COLO829 (cell line): ENCODE measurements at places on chromosomes 1 and 21.

- DNase-seq, result no peak
These were observed 4.4 kb upstream of the AADACL3 start for GRCh38 chr1:12711536-12711935.

DNA sequence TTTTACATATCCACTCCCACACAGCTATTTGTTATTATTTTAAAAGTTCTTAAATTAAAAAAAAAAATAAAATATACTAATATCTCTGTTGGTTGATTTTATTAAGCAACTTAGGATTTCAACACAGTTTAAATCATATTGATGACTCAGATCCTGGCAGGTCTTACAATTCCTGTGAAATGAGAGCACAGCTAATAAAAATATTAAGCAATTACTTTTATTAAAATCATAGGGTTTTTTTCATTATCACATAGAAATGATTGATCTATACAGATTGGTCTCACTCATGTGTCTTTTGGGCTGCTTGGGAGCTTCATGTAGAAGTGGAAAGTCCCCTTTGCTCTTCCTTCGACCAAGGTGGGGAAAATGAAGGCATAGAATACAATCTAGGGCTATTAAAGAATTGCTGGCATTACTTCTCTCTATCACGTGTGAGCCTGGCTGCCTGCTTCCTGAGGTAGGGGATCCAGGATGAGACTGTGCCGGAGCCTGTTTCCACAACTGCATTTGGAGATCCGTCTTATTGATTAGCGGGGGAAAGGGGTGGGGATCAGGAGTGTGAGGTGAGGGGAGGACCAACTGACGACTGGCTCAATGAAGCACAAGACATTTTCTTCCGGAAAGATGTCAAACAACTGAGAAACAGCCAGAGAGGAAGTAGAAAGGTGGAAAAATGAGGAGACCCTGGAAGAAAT lies 858.0 kb downstream of the USP25 start:
- DNase-seq, result no peak

DNA sequence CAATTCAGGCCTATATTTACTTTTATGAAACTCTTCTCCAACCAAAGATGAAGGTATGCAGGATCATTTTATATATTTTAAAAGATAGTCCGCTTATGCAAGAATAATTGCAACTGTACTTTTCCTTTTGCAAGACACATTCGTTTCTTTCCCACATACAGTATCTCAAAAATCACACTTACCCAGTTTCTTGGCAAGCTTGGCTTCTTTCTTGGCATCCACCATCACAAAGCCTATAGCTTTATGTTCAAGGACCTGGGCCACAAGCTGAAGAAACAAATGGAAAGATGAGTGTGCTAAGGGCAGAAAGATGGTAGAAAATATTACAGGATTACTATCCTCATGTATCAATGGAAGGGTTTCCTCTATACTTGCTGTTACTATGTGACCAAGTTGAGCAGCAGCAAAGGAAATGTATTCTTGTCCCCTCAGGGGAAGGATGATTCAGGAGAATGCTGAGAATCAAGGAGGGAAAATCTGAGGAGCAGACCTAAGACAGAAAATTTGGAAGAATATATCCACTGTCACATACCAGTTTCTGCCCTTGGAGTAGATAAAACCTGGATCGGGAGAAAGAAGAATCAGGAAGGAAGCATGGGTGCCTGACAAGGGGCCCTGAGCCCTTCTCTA lies 23.8 kb downstream of the CASQ2 start:
- no peak for DNase-seq

- DNase-seq, result no peak
These were observed 63.9 kb downstream of the TRIM11 start for GRCh38 chr1:228342627-228343190.

- DNase-seq, result no peak
These were observed 12.8 kb upstream of the SKI start for GRCh38 chr1:2215329-2215728.

DNA sequence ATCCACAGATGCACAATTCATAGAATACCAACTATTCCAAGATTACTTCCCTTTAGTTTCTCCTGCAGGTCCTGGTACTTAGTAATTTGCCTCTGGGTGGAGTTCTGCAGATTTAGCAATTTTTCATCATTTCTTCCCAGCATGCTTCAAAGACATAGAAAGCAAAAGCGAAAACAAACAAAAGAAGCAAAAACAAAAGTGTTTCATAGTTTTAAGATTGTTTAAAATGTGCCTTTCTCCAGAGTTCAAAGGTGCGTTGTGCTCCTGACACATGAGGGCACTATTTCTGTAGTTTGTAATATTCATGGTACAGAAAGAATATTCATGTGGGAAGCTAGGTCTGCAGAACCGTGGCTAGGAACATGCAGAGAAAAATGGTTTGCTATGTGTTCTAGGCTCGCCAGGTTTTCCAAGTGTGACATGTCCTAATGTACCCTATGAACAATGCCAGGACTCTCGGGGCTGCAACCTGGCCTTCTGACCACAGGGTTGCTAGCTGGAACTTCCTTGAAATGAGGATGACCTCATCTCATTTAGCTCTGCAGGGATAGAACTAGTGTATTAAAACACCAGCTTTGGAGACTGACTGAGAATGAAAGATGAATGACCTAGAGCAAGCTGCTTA lies 30.0 kb upstream of the RCSD1 start:
- DNase-seq, result peak; percentile 37

DNA sequence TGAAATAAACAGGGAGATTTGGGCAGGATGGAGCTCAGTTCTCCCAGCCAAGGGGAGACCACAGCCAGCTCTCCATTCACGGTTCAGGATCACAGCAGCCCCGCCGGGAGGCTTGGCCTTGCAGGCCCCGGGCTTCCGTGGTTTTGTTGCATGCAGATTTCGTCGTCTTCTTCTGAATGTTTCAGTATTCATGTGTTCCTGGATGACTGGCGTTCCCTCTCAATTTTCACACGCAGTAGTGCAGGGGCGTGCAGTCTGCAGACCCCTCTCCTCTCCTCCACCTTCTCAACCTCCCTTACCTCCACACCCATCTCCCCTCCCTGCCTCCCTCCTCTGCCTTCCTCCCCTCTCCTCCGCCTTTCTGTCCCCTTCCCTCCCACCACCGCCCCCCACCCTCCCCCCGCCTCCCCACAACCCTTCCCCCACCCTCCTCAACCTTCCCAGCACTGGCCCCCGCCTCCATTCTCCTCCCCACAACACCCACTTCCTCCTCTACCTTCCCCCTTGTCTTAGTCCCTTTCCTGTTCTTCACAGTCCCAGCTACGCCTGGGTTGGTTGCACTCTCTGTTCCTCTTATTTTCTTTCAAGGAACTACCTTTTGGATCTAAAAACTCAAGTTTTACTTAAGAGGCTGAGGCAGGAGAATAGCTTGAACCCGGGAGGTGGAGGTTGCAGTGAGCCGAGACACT lies 8.4 kb upstream of the SLC19A1 start:
- no peak for DNase-seq

DNA sequence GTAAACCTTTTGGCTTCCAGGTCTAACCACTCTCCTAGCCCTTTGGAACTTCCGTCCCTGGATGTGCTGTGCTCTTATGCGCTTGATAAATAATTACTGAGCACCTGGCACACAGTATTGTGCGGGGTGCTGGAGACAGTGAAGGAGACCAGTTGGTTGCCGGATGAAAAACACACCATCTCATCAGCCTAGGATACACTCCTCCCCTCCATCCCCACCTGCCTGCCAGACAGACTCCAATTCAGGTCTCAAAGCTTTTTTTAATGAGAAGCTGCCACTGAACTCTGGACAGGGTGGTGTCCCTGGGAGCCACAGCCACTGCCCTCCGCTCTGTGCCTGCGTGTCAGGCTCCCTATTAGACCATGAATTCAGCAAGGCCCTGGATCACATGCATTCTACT lies 9.2 kb downstream of the GNB1 start:
- no peak for DNase-seq

- DNase-seq, result no peak
These were observed 6.0 kb upstream of the SIM2 start for GRCh38 chr21:36692835-36693488.

DNA sequence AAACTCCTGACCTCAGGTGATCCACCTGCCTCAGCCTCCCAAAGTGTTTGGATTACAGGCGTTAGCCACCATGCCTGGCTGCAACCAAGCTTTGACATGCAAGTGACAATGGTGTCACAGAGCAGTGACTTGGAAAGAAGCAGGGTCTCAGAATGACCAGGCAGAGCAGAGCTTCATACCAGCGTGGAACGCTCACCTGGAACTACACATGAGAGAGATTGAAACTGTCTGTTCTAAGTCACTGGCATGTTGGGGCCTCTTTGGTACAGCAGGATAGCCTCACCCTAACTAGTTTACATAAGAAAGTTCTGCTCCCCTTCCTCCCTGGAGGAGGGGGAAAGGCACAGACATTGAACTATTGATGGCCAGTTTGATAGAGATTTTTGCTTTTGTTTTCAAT lies 47.5 kb upstream of the ITPKB start:
- DNase-seq, result no peak

- no peak for DNase-seq
These were observed 6.2 kb downstream of the MEF2D start for GRCh38 chr1:156494309-156494895.

DNA sequence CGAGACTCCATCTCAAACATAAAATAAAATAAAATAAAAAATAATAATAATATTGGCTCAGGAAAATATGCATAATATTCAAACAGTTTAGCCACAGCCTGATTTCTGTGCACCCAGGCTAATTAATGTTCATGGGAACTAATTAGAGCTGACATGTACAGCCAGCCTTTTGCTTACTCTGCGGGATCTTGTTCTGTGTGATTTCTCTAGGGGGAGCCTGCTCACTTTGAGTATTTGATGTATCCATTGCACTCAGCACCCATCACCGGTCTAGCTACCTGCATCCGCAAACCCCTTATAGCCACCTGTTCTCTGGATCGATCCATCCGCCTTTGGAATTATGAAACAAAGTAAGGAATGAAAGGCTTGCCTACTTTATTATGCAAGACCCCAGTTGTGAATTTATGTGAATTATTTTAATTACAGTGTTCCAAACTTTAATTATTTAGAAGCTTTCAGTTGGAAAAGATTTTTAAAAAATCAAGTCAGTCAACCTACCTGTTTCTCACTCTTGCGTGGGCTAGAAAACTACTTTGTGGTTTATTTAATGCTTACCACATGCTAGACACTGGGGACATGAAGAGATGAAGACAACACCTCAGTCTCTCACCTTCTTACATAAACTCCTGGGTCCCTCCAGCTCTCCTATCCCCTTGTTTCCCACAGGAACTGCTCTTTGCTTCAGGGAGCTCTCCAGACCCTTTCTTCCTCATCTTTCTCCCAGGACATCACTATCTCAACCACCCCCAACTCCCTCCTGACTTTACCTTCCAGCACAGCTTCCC lies 25.4 kb downstream of the CFAP57 start:
- no peak for DNase-seq

GRCh38 chr1:221794079-221794670 lies 52.3 kb upstream of the DUSP10 start:
- DNase-seq, result no peak

DNA sequence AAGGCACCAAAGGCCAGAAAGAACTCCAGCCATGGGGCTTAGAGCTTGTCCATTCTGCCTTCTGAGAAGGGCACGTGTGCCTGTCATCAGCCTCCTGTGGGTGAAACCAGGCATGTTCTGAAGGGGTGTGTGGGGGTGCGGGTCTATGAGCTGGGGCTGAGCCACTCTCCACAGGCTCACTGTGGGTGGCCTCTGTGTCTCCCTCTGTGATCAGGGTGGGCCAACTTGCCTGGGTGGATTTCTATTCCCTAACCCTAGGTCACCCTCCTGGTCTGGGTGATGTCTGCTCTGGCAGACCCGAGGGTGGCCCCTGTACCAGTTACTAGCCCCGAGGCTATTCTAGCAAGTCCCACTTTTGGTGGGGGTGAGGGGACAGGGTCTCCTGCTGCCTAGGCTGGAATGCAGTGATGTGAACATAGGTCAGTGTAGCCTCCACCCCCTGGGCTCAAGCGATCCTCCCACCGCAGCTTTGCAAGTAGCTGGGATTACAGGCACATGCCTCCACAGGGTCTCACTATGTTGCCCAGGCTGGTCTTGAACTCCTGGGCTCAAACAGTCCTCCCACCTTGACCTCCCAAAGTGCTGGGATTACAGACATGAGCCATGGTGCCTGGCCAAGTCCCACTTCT lies 94.4 kb downstream of the TRIM11 start:
- DNase-seq, result no peak

DNA sequence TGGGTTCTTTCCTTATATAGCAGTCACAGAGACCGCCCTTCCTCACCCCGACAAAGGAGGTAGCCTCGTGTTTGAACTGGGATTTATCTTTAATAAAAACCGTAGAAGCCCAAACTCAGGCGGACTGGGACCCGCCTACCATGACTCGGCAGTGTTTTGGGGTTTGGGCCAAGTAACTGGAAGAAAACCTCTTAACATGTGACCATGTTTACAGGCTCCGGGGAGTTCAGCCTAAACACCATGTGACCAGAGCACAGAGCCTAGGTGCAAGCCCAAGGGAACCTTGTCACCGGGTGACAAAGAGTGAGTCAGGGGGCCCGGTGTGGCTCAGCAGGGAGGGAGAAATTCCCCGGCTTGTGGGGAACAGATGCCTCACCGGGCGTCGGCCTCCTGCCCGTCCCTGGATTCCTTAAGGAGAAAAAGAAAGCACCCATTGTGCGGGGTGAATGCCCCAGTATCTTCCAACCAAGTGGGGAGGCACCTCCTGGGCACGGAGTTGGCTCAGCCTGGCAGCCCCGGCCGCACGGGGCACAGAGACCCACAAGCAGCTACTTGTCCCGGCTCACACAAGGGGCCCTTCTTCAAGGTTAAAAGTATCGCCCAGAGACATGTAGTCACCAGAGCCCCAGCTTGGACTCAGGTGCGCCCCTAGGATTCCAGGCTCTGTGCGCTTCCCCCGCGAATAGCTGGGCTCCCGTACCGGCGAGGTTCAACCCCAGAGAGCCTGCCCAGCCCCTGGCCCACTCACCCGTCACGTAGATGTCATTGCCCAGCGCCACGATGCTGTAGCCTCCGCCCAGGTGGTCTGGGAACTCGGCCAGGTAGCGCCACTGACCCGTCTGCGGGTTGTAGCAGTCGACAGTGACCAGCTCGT lies 1.4 kb downstream of the KLHL21 start:
- DNase-seq, result peak; percentile 61

GRCh38 chr1:33007190-33008050 lies 29.3 kb downstream of the AK2 start:
- DNase-seq, result peak; percentile 90

- DNase-seq, result no peak
These were observed 33.1 kb upstream of the GORAB start for GRCh38 chr1:170498876-170499275.
